Activated T-cell treated with anti-CD3 and anti-CD28 coated beads, Interleukin-2, amount 50 U/mL, for 72 hours (primary cell): ENCODE measurements at places on chromosomes 7 and 10.

DNA sequence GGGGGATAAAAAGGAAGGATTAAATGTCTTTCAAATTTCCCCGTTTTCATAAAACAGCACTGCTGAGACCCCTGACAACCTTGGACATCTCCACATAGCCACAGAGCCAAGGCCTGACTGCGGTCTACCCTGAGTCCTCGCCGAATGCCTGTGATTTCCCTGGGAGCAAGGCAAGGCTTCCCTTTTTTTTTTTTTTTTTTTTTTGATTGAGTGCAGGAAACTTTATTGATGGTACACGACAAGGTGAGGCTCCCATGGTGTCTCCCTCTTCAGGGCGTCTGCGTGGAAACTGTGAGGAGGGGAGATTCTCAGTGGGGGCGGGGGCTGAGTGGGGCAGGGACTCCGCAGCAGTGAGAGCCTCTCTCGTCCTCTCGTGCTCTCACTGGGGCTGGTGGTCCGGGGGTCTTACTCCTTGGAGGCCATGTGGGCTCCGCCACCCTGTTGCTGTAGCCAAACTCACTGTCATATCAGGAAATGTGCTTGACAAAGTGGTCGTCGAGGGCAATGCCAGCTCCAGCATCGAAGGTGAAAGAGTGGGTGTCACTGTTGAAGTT, 4.2 kb upstream of the RPP38 start:
- peaks cover 11% of the 10 kb centered on the region for H3K4me1 ChIP-seq
- no peaks in the 10 kb centered on the region for H3K27me3 ChIP-seq
- no peak for DNase-seq

- H3K4me1 ChIP-seq, result no peaks in the 10 kb centered on the region
- H3K4me3 ChIP-seq, result no peak overlapping the region
- H3K27me3 ChIP-seq, result peaks cover 6% of the 10 kb centered on the region
- DNase-seq, result no peak
Measured at GRCh38 chr10:12051241-12051640, 8.6 kb upstream of the UPF2 start.

- peaks cover 1% of the 10 kb centered on the region for H3K36me3 ChIP-seq
- H3K4me1 ChIP-seq, result peaks cover 26% of the 10 kb centered on the region
- no peak for DNase-seq
- H3K4me3 ChIP-seq, result peak overlapping the region; percentile 52
- no peaks in the 10 kb centered on the region for H3K27me3 ChIP-seq
Measured at GRCh38 chr10:22723343-22723779, 9.0 kb upstream of the PIP4K2A start.

DNA sequence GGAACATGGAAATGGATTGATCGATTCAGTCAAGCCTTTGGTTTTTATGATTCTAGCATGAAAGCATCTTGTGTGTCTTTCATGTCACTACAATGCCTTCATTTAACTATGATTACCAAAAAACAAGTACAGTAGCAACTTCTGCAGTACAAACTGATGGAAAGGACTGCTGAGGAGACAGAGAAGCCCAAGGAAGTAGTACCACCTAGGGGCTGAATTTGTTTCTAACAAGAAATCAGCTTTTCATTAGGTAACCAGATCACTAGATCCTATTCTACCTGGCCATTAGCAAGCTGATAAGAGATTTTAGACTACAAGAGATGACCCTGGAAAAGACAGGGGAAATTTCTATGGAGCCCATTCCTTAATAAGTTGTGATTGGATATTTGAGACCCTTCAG, 3.2 kb upstream of the IFIT1 start:
- no peak overlapping the region for H3K4me3 ChIP-seq
- H3K4me1 ChIP-seq, result peaks cover 19% of the 10 kb centered on the region
- DNase-seq, result no peak
- H3K27ac ChIP-seq, result no peak overlapping the region
- H3K27me3 ChIP-seq, result no peaks in the 10 kb centered on the region
- H3K36me3 ChIP-seq, result no peaks in the 10 kb centered on the region

DNA sequence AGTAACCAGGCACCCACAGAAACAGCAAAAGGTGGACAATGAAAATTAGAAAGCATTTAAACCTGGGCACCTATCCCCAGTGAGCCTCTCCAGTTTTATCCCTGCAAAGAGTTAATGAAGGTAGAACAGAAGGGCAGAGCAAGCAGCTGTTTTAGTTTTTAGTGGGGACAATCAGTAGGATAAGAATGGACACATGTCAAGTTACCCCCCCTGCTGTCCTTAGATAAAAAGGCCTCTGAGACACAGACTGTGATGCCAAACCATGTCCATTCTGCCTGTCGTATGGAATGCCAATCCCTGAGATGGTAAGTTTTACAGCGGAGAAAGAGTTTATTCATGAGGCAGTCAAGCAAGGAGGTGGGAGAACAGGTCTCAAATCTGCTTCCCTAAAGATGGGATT, 162.6 kb upstream of the AGR3 start:
- no peak overlapping the region for H3K4me3 ChIP-seq
- H3K27me3 ChIP-seq, result peaks cover 6% of the 10 kb centered on the region
- DNase-seq, result no peak

- no peak for DNase-seq
- H3K4me1 ChIP-seq, result peaks cover 58% of the 10 kb centered on the region
- no peaks in the 10 kb centered on the region for H3K36me3 ChIP-seq
- H3K4me3 ChIP-seq, result no peak overlapping the region
- peaks cover 28% of the 10 kb centered on the region for H3K27me3 ChIP-seq
- H3K27ac ChIP-seq, result no peak overlapping the region
Measured at GRCh38 chr7:138898802-138899201, 82.4 kb downstream of the KIAA1549 start.
